GM03348 (cell line): ENCODE measurements at places on chromosomes 16 and 17.
A peak's percentile ranks its signal among the peaks of the same experiment; 100 is the strongest.

GRCh38 chr17:32267690-32268205, 2.1 kb downstream of the RHBDL3 start:
- DNase-seq, result no peak

DNA sequence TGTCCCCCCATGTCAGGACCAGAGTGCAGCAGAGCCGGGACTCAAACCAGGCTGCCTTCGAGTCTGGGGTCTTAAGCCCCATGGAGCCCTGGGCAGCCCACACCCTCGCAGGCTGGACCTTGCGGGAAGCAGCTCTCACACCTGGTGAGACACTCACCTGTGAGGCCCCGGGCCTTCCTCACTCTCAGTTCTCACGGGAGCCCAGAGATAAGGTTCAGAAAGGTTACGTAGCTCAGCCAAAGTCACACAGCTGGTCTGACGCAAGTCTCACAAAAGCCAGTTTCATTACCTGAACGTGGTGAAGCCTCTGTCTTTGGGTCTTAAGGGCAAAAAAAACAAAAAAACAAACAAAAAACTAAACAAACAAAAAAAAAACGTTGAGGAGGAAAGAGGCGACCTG, 32.8 kb upstream of the SSTR5 start:
- no peak for DNase-seq

DNA sequence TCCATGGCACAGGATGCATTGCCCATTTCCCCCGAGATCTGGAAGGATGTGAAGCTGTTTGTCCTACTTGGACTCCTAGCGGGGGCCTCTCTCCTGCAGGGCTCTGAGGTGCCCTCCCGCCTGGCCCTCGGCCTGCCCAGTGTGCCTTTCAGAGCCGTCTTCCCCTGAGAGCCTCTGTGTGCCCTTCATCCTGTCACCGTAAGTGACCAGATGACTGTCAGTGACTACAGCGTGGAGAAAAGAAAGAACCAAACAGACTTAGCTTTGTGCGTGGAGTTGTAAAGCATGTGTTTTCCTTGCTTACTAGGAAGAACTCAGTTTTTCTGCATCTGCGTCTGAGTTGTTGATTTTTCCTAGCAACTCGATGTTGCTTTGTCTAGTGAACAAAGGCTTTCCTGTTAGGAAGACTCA, 56.1 kb downstream of the BANP start:
- no peak for DNase-seq

- DNase-seq, result no peak
These were observed 150.9 kb upstream of the CIBAR2 start for GRCh38 chr16:85263239-85263585.

DNA sequence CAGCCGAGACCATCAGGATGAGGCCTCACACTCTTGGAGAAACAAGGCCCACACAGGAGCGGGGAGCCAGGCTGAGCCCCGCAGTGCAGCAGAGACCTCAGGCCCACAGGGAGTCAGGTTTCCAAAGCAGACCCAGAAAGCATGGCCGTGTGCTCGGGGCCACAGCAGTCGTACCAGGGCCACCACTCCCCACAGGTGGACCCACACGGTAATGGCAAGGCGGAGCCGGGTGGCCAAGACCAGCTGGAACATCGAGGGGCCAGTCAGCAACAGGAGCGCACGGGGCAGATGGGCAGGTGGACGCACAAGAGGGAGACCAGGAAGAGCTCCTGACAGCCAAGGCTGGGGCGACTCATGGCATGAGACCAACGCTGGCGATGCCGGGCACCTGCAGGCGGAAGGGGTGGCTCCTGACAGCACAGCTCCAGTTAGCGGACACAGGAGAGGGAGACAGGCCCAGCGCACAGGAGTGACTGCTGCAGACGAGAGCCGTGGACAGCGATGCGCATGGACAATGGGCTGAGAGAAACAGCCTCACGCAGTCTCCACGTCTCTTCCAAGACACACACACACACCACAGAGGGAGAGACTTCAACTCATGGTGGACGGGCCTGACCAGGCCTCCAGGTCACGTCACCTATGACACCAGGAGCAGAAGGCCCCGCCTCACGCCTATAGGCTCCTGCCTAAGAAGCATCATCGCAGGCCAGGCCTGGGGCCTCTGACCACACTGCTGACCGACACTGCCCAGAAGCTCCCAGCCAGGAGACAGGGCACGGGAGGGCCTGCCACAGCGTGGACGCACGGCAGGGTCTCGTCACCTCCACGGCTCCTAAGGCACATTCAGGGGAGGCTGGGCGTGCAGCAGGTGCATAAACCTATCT, 58.6 kb downstream of the ZNF778 start:
- no peak for DNase-seq

DNA sequence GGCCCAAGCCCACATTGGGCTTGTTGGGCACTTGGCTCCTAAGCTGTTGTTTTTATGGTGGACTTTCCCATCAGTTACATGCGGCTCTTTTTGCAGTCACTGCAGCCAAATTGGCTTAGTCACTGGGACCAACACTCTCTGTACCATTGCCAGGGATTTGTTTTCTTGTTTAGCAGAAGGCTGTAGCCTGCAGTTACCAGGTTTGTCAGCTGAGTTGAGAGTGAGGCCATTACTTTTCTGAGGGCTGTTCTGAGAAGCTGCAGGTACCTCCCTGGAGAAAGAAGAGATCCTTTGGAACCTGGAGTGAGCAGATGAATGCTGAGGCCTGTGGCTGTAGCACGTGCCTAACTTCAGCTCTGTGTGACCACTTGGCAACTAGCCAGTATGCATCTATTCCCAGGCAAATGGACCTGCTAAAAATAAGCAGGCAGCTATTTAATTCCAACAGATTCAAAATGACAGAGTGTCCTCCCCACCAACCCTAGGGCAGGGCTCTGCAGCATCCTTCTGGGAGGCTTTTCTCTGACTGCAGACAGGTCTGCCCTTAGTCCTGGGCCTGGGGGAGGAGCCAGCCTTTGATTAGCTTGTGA, 12.9 kb downstream of the AKAP1 start:
- peak; percentile 40 for DNase-seq

- DNase-seq, result peak; percentile 5
These were observed 58.1 kb upstream of the CRYM start for GRCh38 chr16:21336231-21336630.

GRCh38 chr17:66523378-66524200, 221.2 kb downstream of the PRKCA start:
- DNase-seq, result peak; percentile 28

DNA sequence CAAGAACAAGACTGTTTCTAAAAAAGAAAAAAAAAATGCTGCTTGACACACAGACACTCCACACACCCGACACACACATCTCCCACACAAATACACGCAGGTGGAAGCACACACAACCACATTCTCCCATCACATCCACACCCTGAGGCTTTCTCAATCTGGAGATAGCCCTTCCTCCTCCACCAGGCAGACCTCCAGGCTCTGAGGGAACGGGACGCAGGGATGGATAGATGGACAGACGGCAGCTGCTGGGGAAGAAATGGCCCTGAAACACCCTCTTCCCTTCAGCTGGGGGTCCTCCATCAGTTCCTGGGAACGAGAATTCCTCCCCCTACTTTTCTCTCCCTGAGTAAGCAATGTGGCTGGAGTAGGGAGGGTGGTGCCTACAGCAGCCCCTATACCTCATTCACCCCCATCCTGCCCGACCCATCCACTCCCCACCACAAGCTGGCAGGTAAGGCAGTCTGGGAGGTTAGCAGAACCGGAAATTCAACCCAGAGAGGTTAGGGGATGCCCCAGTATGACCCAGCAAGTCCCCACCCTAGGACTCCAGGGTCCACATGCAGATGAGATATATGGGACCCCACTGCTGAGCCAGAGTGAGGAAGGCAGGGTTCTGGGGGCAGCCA, 4.1 kb upstream of the LITAFD start:
- no peak for DNase-seq

- peak; percentile 77 for DNase-seq
These were observed 113.4 kb downstream of the ENGASE start for GRCh38 chr17:79188048-79188447.

DNA sequence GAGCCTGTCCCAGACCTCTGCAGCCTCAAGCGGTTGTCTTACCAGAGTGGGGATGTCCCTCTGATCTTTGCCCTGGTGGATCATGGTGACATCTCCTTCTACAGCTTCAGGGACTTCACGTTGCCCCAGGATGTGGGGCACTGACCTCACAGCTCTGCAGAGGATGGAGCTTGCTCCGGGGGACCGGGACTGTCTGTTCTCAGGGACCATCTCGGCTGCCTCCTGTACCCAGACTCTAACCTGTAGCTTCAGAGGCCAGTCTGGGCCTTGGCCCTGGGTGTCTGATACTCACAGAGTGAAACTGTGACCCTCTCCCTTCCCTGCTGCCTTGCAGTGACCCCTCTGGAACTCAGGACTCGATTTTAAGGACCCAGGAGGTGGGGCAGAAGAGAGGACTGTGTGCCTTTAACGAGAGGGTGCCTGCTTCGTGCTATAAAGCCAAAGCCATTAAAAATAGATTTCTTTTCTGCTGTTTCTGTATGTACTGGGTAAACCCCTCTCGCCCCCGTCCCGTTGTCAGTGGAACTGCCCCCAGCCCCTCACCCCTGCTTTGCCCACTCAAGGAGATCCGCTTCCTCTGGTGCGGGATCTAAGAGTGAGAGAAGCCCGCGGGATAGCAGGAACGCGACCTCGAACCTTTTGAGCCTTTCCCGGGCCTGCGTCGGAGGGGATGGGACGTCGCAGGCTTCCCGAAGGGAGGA, 1.1 kb upstream of the LLGL2 start:
- no peak for DNase-seq

DNA sequence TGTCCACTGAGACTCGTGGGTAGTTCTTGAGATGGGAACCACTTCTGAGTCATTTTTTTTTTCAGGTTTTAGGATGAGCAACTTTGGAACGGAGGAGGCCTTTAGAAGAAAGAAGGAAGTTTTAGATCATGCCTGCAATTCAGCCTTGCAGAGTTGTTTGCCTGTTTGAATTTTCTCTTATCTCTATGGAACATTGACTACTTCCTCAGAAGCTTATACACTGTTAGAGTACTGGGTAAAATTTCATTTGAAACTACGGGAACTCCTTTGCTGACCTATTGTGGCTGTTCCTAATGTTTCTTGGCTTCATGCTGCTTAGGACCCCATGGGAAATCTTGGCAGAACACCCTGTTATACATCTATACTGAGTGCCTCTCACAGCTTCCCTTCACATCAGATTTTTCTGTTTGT, 70.8 kb downstream of the MAP2K6 start:
- DNase-seq, result no peak

DNA sequence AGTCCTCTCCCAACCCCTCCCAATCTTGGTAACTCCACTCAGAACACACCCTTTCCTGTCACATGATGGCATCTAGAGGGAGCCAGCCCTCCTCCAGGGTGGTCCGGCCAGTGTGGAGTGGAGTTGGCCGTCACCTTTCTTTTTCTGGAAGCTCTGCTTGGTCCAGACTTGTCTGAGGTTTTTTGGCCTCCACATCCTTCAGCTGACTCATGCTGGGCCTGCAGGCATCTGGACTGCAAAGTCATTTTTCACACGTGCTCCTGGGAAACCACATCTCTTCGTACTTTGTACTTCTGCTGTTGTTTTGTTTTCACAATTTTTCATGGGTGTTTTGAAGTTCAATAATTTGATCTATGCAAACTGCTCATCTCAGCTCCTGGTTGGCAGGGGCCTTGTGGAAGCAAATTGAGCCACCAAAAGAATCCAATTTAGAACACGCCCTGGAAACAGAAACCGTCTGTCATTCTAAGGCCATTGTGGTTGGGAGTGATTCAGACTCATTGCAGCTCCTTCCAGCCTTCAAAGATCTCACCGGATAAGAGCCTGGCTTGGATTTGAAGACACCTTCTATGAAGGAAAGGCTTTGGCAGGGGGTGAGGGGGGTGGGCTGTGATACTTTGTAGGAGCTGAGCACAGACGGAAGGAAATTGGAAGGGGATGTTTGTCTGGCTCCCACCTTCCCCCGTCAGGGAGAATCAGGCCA, 42.4 kb upstream of the NF1 start:
- peak; percentile 91 for DNase-seq

DNA sequence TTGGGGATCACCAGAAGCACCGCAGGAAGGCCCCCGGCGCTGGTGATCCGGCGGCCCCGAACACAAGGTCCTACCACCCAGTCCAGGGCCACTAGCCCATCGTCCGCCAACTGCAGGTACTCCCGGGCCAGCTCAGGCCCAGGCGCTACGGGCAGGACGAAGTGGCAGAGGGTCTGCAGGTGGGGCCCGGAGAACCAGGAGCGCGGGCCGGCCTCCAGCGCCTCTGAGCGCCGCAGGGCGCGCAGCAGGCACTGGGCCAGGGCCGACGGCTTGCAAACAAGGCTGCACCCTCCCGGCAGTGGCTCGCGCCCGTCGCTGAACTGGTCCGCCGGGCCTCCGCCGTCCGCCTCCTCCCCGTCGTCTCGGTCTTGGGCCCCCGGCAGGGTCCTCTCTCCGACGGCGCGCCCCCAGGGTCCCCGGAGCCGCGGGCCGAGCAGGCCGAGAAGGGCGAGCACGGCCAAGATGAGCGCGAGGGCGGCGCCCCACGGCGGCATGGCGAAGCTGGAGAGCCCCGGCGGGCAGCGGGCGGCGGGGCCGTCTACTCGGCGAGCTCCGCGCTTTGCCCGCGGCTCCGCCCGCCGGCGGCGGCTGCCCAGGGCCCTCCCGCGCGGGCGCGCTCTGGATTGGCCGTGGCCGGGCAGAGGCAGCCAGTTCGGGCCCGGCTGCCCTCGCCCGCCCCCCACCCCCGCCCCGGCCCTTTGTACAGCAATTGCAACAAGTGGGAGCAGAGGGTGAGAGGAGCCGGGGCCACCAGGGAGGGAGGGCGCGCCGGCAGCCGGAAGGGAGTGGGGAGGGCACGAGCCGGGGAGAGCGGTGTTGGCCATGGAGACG, at the start of gene ABHD15:
TSS of gene ABHD15 (minus strand) at position 565 of the 831 bp plus-strand sequence. CDS start at position 494, 71 bp downstream.
- peak; percentile 93 for DNase-seq

- DNase-seq, result no peak
These were observed 137.4 kb downstream of the NPIPB5 start for GRCh38 chr16:22648141-22648540.

DNA sequence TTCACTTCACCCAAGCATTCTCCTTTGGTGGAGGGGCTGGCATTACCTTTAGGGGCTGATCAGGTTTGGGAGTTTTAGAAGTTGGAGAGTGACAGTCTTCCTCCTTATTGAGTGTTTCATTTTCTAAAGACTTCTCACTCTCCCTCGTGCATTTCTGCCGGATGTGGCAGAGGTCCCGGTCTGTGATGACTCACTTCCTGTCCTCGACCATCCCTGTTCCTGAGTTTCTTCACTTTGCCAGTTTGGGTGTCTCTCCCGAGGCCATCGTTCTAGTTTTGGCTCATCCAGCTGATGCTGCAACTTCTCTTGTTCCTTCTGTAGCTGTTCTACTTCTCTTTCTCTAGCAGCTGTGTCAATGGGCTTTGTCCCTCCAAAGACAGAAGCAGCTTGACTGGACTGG, 104.3 kb downstream of the PHKB start:
- peak; percentile 54 for DNase-seq

- DNase-seq, result no peak
These were observed 14.7 kb upstream of the GSG1L start for GRCh38 chr16:28078261-28078660.

GRCh38 chr16:86823888-86824671, 245.7 kb downstream of the FOXL1 start:
- no peak for DNase-seq
